NCI-H774 (cell line): ENCODE measurements at places on chromosomes 7 and 10.

DNA sequence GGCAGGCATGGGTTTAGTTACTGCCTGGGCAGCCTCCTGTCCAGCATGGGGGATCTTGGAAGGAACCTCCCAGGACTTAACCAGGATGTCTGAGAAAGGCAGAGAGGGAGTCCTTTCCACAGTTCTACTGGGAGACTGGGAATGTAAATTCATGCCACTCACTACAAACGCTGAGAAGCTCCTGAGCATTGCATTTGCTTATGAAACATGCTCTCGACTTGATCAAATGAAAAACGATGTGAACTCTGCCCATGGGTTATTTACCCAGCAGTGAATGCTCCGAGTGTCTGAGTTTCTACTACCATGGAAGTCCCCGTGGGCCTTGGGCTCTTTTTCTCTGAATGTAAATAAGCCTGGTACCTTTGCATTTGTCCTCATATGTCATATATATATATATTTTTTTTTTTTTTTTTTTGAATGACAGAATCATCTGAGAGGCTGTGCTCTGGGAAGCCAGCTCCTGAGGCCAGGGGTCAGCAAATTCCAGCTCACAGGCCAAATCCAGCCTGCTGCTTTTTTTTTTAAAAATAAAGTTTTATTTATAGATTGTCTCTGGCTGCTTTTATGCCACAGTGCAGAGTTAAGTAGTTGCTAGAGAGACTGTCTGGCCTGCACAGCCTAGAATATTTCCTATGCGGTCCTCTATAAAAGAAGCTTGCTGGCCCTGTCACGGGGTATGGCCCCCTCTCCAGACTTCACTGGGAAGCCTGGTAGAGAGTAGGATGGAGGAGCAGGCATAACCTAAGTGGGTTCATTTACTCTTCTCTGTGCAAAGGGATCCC lies 21.4 kb upstream of the RAPGEF5 start:
- DNase-seq = no peak

GRCh38 chr10:129404091-129404490 lies 63.0 kb upstream of the MGMT start:
- no peak for DNase-seq

- no peak for DNase-seq
Measured at GRCh38 chr7:70787286-70787685, 344.7 kb upstream of the GALNT17 start.

- no peak for DNase-seq
Measured at GRCh38 chr10:67075491-67075971, 149.7 kb downstream of the LRRTM3 start.

DNA sequence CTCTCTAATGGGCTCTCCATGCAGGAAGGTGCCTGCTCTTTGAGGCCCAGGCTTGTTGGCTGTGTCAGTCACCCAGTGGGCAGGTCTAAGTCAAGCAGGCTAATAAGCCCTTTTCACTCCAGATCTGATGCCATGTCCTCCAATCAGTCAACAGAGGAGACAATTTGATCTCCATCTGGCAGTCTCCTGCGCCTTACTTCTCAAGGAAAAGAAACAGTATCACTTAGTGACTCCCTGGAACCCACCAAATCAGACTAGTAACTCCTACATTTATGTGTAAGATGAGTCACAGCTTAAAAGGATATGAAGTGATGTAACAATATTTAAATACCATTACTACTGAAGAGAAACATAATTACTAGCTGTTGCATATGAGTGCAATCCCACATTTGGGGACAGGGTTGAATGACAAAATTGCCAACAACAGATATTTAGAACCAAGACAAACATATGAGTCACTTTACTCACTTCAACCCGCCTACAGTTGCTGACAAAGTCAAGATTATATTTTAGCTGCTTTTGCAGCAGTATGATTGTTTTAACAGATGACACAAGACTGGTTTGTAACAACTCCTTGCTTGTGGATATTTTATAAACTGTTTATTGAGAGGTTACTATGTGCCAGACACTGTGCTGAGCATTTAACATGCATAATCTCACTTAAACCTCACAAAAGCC lies 72.1 kb downstream of the USP6NL start:
- no peak for DNase-seq

GRCh38 chr10:80649183-80649582 lies 111.5 kb downstream of the SH2D4B start:
- DNase-seq = no peak

DNA sequence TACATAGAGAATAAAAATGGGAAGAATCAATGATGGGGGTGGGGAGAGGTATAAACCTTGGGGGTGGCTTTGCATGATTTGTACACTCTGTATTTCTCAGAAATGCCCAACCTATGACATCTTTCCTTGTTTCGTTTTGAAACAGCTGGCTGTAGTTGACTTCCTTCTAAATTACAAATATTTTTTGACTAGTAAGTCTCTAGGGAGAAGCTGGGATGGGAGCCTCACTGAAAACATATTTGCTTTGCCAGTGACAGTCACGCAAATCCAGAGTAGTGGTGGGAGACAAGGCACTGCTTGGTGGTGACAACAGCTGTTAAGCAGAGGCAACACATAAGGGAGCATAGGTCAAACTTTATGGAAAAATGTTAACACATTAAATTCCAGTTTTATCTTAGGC lies 440.5 kb downstream of the SEMA3D start:
- no peak for DNase-seq

DNA sequence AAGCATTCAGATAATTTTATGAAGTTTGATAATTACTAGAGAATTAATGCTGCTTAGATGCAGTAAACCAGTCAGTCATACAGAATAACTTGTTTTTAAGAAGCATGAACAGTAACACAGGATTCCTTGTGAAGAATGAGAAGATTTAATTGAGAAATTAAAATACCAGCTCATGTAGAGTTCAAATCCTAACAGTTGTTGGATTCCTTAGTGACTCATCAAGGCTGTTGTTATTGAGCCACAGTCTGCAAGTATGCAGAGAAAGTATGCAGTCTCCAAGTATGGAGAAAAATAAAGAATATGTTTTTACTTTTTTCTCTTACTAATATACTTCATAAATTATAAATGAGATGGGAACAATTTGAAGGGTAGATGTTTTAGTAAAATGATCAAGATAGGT lies 30.2 kb upstream of the CYP26C1 start:
- DNase-seq = no peak

DNA sequence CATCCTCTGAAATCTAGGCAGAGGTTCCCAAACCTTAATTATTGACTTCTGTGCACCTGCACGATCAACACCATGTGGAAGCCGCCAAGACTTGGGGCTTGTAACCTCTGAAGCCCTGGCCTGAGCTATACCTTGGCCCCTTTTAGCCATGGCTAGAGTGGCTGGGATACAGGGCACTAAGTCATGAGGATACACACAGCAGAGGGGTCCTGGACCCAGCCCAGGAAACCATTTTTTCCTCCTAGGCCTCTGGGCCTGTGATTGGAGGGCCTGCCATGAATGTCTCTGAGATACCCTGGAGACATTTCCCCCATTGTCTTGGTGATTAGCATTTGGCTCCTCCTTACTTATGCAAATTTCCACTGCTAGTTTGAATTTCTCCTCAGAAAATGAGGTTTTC lies 743.7 kb downstream of the PCDH15 start:
- no peak for DNase-seq

DNA sequence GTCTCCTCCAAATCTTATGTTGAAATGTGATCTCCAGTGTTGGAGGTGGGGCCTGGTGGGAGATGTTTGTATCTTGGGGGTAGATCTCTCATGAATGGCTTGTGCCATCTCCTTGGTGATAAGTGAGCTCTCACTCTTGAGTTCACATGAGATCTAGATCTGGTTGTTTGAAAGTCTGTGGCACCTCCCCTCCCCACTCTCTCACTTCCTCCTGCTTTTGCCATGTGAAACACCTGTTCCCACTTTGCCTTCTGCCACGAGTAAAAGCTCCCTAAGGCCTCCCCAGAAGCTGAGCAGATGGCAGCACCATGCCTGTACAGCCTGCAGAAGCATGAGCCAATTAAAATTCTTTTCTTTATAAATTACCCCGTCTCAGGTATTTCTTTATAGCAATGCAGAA lies 23.5 kb downstream of the TMEM229A start:
- no peak for DNase-seq

DNA sequence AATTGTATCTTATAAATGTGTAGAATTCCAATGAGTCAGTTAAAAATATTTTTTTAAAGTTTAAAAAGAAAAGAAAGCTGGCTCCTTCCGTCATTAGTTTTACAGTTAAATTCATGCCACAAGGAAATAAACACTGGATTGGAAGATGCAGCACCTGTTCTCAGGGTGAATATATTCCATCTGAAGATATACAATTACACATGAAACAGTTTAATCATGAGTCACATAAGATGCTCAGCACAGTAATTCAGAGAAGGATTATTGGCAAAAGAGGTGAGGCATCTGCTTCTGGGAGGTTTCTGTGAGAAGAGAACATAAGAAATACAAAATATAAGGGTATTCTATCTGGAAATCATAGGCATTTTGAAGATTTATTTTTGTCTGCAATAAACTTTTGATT lies 376.5 kb upstream of the SORCS1 start:
- no peak for DNase-seq

GRCh38 chr7:81618396-81619014 lies 151.3 kb downstream of the HGF start:
- no peak for DNase-seq

DNA sequence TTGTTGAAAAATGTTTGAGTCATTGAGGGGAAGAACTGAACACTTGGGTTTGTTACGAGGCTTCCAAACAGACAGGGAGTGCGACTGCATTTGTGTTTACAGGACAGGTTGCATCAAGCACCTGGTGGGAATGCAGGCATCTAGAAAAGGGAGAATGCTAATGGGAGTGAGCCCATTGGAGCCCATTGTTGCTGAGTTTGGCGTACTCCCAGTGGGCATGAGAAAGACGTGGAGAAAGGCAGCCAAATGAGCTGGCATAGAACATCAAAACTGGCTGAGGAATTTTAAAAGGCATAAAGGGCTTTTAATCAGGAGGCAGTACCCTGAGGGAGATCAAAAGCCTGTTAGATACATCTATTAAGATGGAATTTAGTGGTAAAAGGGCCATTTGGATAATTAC lies 171.6 kb upstream of the NPSR1 start:
- no peak for DNase-seq

DNA sequence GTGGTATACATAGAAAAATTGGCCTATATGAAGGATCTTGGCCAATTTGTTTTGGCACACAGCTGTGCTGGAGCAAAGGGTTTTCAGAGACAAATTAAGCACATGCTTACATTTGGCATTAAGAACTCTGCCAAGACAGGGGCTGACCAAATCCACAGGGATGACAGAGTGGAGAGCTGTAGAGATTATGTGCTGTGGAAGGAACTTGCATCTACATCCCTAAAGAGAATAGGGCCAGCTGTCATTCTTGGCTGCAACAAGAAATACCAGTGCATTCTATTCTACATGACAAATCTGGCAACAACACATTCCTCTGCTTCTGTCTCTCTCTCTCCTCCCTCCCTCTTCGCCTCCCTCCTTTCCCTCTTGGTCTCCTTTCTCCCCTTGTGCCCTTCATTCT lies 75.6 kb downstream of the POM121L12 start:
- no peak for DNase-seq

DNA sequence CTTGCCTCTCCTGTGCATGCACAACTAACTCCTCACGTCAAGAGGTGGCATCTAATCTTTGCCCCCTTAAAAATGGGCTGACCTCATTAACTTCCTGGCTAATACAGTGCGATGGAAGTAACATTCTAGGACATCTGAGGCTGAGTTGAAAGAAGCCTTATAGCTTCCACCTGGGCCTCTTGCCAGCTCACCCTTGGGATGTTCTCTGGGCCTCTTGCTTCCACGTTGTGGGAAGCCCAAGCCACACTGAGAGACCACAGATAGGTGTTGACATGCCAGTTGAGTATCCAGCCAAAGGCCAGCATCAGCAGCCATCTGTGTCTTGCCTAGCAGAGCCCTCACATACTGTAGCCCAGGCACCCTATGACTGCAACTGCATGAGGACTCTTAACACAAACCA lies 60.8 kb upstream of the GDF10 start:
- no peak for DNase-seq

DNA sequence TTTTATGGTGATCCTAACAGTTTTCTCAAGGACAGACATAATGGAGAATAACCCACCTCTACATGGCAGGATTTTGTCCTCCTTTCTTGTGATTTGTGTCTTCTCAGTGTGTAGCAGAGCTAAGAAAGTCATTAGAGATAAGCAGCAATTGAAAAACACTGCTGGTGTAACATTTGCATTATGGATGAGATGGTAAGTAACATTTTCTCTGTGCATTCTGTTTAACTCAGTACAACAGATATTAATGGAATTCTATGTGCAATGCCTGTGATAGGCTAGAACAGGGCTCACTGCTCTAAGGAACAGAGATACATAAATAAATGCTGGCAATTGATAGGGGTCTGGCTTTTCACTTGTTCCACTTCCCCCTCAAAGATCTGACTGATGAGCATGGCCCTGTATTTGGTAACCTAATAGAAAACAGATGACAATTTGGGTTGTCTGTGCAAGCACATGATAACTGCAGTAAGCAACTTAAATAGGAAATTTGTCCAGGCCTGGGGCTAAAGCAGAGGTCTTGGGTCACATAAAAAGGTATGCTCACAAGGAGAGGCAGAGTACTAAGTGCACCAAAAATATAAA lies 560.3 kb upstream of the POM121L12 start:
- DNase-seq = no peak
